ENCODE measurements at places on chromosomes 1 and 21. TPM values are rescaled to one million over a fixed set of nuclear protein-coding genes. Genes with fewer than 3 reads are reported as not detected.

GRCh38 chr1:207841293-207841692, 69.6 kb downstream of the CD34 start:
- no peak for DNase-seq

GRCh38 chr21:17798796-17799195, 20.4 kb downstream of the C21orf91 start:
- no peak for DNase-seq

- DNase-seq = no peak
Measured at GRCh38 chr1:15352128-15352957, 57.3 kb upstream of the EFHD2 start.

- DNase-seq = no peak
Measured at GRCh38 chr1:155048449-155049334, 2.4 kb upstream of the ADAM15 start.

Gene RIPPLY3
- total RNA-seq = not detected
